ENCODE measurements at places on chromosomes 12 and 14.
A peak's percentile ranks its signal among the peaks of the same experiment; 100 is the strongest.

GRCh38 chr14:67426983-67427606 is 15.1 kb upstream of the PLEK2 start:
- no peak for DNase-seq

- peak; percentile 81 for DNase-seq
Observed at GRCh38 chr12:130747867-130748740, 32.0 kb upstream of the RIMBP2 start.

- DNase-seq, result no peak
Observed at GRCh38 chr12:82866227-82866775, 179.6 kb downstream of the TMTC2 start.

- no peak for DNase-seq
Observed at GRCh38 chr12:86134561-86134960, 121.6 kb downstream of the MGAT4C start.

DNA sequence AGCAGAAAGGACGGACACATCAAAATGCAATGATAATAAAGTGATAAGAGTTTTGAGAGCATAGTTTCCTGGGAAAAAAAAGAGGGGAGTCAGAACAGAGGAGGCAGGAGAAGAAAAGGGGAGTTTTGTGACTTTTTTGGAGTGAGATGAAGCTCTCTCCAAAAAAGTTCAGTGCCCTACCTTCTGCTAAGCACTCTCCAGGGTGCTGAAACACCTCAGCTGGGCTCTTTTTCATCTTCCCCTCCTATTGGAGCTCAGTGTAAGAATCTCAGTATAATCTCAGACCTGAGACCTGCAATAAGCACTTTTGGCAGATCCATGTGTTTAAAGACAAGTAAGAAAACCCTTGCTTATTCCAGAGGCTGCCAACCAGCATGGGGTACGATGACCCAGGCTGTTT is 58.9 kb upstream of the SRRM4 start:
- DNase-seq, result no peak

DNA sequence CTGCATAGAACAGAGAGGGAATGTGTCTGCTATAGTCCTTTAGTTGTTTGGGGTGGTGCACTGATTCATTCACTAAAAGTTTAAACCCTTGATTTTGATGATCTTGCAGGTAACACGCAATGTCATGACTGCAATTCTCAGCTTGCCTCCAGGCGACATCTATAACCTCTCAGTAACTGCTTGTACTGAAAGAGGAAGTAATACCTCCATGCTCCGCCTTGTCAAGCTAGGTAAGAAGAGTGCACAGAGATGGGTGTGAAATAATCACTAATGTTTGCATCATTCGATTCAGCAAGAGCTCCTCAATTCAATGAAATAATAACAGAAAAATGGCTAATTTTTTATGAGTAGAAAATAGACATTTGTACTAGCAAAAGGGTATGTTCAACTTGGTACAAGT is 203.7 kb downstream of the PTPRO start:
- no peak for DNase-seq

DNA sequence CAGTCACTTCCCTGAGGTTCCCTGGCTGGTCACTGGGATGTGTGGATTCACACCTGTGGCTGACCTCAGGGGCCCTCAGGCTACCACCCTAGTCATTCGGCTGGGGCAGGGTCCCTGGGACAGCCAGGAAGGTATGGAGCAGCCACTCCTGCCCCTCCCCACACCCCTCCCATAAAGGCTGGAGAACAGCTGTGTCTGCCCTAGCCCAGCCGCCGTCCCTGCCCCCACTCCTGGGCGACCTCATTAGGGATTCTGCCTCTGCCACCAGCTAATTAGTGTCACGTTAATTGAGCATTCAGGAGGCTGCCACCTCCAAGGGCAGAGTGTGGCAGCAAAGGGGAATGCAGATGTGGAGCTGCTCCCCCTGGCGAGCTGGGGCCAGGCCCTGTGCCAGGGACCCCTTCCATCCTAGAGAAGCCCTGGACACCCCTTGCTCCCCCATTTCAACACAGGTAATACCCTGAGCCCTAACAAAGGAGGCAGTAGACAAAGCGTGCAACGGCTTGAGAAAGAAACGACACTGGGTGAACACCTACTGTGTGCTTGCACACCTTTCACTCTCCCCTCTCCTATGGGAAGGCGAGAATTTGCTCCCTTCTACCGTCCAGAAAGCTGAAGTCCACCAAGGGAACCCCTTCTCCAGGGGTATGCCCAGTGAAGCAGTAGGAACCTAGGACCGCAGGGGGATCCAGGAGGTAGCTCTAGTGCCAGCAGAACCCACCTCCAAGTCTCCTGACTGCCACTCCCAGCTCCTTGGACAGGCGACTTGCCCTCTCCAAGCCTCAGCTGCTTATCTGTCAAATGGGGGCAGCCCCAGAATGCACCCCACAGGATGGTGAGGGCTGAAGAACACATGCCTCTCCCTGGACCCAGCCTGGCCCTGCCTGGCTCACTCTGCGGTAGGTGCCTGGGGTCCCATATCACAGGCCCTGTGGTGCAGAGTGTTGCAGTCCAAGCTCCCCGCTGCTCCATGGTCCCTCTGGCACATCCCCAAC is 45.1 kb downstream of the FAM222A start:
- DNase-seq, result no peak

GRCh38 chr14:102999227-102999895 is 58.0 kb downstream of the CDC42BPB start:
- DNase-seq, result no peak

GRCh38 chr12:42447371-42447786 is 121.4 kb downstream of the PPHLN1 start:
- no peak for DNase-seq

DNA sequence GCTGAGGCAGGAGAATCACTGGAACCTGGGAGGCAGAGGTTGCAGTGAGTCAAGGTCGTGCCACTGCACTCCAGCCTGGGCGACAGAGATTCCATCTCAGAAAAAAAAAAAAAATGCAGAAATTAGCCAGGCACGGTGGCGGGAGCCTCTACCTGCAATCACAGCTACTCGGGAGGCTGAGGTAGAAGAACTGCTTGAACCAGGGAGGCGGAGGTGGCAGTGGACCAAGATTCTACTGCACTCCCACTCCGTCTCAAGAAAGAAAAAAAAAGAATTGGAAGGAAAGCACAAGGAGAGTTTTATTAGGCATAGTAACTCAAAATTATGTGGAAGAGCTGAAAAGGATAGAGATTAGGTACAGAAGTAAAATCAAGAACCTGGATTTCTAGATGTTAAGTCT is 20.8 kb upstream of the AMHR2 start:
- no peak for DNase-seq

DNA sequence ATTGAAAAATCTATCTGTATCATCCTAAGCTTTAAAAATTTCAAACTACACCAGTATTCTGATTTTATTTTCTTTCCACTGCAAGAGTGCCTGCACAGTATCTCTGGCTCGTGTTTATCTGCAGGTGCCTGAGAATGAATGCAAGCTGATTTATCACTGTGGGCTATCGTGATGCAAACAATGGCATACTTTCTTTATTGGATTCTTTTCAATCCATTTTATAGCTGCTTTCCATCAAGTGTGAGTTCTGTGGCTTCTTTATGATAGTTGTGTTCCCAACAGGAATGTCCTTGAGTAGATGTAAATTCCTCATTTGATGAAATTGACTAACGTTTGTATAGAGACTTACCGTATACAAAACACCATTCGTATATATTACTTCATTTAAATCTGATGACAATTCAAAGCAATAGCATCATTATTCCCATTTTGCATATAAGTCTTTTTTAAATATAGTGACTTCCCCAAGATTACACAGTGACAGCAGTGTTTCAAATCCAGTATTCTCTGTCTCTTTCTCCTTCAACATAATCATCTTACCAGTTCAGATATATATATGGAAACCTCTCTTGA is 160.3 kb upstream of the ABCD2 start:
- DNase-seq, result no peak

GRCh38 chr12:118058881-118059280 is 2.1 kb downstream of the WSB2 start:
- DNase-seq, result no peak

DNA sequence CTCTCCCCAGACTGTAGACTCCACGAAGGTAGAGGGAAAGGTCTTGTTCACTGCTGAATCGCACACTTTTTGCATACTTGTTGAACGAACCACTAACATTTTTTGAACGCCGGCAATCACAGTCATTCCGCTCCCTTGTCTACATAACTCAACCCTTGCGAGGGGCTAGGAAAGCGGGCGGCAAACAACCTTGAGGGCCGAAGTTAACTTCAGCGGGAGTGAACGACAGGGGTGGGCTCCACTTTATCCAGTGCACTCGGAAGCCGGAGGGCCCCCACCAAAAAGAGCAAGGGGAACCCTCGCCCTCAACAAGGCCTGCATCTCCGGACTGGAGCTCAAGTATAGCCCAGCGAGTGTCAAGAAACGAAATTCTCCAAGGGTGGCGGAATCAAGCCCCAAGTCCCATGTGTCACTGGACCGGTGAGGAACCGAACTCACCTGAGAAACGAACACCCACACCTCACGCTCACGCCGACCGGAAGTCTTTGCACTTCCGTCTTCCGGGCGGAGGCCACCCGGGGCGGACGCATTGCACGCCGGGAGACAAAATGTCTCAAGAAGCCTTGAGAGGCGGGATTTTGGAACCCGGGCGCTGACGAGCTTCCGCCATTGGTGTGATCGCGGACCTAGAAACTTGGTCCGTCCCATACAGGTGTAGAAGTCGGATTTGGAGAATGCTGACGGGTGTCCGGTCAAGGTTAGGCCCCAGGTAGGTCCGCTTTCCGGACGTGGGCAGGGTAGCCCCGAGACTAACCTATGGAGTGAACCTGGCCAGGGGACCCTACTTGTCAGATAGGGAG is at the start of gene LLPH:
TSS of gene LLPH (minus strand) at position 484 of the 800 bp plus-strand sequence. CDS start 1,644 bp downstream, outside the sequence.
- DNase-seq, result peak; percentile 60

DNA sequence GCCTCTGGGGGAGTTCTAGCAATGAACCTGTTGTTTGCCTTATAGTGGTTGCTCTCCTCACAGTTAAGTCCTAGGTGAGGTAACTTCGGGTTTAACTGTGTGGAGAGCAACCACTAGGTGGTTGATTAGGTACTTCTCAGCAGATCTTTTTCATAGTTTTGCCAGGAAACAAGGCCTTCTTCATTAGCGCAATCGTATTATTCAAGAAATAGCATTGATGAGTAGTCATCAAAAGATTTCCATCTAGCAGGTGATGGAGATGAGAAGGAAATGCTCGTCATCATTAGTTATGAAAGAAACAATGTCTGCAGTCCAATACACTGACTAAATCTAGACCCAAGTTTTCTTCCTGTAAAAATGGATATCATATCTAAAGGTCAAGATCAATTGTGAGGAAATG is 923.3 kb downstream of the AACS start:
- no peak for DNase-seq

DNA sequence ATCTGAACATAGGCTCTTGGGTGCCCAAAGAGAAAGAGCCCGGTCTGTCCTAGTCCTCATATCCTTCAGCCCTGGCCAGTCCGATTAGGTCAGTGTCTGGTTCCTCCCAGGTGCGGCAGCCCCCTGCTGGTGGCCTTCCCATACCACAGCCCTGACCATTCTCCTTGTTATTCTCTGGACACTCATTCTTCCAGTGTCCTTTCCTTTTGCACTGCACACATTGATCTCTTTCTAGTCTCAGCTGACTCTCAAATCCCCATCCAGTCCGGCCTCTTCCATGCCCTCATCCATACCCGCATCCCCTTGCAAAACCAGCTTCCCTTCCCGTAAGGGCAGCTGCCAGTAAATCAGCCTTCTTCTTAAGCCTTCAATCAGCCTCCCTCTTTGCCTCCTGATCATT is 1316.3 kb downstream of the TMEM121 start:
- DNase-seq, result no peak

GRCh38 chr12:44875417-44875953 is 630 bp downstream of the NELL2 start:
- no peak for DNase-seq

GRCh38 chr14:54278087-54278486 is 118.7 kb upstream of the CDKN3 start:
- no peak for DNase-seq

DNA sequence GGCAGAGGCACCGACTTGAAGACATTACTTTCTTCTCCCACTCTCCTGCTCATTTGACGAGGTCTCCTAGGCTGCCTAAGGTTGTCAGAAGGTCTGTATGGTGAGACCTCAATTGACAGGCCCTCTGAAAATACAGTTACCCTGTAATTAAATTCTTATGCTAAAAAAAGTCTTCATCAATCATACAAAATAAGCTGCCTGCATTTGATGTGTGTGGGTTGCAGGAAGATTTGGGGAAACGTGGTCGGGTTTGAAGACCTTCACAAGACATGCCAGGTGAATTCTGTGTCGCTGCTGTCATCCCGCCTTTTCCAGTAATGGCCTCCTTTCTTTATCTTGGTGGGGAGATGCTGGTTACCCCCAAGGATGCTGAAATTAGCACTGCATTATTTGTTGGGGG is 299.4 kb downstream of the CACNA1C start:
- DNase-seq, result no peak

DNA sequence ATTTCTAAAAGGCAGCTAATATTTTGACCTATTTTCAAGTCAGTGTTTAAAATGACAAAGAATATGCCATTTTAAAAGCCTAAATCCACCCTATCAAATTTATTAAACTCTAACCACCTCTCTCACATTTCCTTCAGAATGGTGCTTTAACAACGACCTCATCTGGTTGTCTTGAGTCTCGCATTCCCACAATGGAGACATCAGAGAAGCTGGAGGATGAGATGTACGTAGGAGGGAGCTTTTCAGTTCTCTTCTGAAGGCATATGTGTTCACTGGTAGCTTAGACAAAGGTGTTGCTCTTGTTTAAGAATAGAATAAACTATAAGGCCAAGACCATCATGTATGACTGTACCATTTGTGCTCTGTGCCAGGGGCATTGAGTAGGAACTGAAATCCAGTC is 82.9 kb downstream of the BCL2L14 start:
- no peak for DNase-seq

DNA sequence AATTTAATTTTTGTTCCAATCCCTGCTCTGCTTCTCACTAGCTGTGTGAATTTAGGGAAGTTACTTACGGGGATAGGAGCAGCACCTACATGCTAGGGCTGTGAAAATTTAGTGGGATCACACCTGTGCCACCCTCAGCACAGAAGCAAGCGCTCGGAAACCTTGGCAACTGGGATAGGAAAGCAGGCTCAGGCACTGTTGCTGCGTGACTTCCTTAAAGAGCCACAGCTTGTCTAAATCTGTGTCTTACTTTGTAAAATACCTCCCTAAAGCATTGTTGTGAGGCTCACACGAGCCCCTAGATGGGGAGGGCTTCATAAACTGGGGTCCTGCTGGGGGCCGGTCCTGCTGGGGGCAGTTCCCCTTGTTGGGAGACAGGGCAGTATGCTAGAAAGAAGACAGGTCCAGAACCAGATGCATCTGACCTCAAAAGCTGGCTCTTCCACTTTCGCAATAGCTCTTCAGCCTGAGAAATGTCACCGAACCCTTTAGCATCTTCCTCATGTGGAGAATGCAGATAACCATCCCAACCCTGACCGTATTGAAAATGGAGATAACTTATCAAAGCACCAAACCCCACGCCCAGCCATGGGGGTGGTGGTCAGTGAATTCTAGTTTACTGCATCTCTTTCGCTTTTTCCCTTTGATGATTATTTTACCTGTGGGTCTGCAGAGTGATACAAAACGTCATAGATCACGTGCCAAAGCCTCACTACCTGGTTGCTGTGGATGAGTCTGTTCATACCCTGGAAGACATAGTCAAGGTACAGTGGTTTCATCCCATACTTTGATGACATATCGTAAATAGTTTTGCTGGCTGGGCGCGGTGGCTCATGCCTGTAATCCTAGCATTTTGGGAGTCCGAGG is 54.1 kb downstream of the AK7 start:
- no peak for DNase-seq

Data from omental fat pad (tissue), 4 donors.